ENCODE measurements at places on chromosomes 11 and 22. TPM values are rescaled to one million over a fixed set of nuclear protein-coding genes. Genes with fewer than 3 reads are reported as not detected.

- DNase-seq = no peak
Measured at GRCh38 chr22:49329636-49330035, 498.0 kb downstream of the BRD1 start.

DNA sequence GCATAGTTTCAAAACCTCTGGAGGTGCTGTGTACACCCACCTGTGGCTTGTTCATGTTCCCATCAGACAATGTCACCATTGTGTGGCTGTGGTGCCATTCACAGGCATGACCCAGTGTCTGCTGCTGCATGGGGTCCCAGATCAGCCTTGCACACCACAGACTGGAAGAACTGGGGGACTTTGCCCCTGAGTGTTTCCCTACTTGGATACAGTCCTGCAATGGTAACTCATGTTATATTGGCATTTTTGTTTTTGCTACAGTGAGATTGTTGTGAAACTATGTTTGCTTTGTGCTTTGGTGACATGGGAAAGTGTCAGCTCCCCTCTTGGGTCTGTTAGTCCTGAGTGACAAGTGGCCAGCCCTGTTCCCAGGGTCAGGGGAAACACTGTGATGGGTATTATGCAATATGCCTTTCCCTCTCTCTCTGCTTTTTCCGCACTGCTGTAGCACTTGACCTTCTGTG lies 108.8 kb downstream of the NAV2 start:
- DNase-seq = no peak

GRCh38 chr11:14669958-14670357 lies 26.4 kb downstream of the PDE3B start:
- DNase-seq = no peak

GRCh38 chr11:113373306-113373705 lies 14.3 kb upstream of the ANKK1 start:
- no peak for DNase-seq

- no peak for DNase-seq
Measured at GRCh38 chr11:13941775-13942174, 20.7 kb upstream of the SPON1 start.

- no peak for DNase-seq
Measured at GRCh38 chr11:43952401-43953342, 10.2 kb downstream of the C11orf96 start.

DNA sequence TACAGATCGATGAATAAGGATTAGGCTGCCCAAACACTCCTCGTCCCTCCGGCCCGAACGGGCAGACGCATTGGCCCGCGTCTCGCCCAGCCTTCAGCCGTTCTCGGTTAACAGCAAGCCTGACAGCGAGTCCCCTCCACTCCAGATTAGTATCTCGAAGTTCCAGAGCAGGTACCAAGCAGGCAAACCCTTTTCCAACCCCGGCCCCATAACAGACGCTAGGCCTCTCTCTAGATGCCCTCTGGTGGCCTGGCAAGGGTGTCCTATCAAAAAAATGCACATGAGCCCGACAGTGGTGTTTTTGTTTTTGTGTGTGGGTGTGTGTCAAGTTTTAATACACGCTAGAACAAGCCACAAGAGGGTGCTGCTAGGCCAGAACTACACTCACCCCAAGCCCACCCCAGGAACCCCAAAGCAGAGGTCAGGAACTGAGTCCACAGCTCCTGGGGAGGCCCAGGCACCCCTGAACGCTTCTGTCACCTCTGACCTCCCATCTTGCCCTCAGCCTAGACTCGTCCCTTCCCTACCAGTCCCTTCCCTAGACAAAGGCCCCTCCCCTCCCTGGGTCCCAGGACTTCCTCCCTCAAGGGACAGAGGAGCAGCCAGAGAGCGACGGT lies 658 bp upstream of the ARFGAP2 start:
- no peak for DNase-seq

The NRGN gene
- 1.7 TPM for total RNA-seq

The OR52A1 gene
- not detected for total RNA-seq

The KRTAP5-10 gene
- not detected for total RNA-seq

Measured in mucosa of descending colon (tissue), 3 donors.